ENCODE measurements at places on chromosomes 7 and 10.
A peak's percentile ranks its signal among the peaks of the same experiment; 100 is the strongest.

DNA sequence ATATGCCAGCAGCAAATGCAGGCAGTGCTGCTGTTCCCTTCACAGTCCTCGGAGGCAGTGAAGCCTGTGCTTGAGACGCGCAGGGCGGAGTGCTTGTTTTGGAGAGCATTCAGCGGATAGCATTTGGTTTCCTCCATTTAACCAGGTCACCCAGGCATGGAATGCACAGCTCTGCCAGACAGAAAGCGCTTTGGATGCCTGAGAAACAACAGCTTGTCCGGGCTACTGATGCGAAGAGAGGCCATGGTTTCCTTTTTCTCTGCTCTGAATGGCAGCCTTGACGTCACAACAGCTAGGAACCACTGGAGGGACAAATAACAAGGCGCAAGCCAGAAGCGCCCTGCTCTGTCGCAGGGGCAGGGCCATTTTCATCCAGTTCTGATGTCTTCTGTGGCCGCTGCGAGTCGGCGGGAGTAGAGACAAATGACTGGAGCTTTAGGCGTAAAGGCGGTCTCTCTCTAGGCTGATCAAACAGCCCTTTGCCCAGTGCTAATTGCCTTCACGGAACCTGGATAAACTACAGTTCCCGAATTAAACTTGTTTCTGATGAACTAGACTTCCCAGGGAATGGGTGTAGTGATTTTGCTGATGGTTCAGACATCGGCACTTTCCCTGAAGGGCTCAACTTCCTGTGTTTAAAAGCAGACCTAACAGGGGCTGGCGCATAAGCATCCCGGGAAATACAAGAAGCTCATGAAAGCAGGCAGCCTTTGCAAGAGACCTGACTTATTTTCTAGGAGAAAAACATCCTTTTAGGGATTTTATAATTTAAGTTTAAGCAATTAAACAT is 187.6 kb upstream of the KLF14 start:
- no peak for DNase-seq

- DNase-seq, result no peak
Observed at GRCh38 chr10:31557854-31558253, 238.8 kb downstream of the ZEB1 start.

- peak; percentile 5 for DNase-seq
Observed at GRCh38 chr10:72081772-72082590, 6.4 kb downstream of the SPOCK2 start.

GRCh38 chr10:129796710-129797420 is 167.2 kb downstream of the EBF3 start:
- DNase-seq, result no peak

DNA sequence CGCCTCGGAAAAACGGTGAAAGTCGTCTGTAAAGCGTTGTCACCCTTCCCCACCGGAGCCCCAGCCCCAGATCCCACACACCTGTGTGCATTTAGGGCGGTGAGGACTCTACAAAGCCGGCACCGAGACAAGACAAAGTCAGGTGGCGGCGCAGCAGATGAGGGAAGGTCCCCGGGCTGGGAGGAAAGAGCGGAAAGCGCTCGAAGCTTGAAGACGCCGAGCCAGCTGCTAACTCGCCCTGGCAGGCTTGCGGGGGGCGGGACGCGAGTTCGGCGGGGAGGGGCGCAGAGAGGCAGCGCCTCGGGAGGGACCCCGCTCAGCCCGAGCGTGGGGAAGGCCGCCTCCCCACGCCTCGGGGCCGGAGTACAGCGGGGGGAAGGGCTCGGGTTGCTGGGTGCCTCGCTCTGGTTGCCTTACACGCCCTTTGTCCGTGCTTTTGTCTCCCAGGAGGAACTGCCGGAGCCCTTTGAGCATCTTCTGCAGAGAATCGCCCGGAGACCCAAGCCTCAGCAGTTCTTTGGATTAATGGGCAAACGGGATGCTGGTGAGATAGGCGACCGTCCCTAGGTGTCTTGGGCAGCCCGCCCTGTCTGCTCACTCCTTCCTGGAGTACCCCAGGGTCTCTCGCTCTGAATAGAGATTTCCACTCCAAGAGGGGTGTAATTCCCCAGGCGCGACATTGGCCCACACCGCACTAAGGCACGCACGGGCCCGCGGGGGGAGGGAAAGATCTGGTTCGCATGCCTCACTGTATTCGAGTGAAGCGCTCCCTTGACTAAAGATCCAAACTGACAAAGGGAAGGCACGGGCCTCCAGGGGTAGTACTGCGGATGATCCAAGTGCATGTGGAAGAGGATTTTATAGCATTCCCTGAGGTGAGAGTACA is 1.6 kb downstream of the TAC1 start:
- no peak for DNase-seq

DNA sequence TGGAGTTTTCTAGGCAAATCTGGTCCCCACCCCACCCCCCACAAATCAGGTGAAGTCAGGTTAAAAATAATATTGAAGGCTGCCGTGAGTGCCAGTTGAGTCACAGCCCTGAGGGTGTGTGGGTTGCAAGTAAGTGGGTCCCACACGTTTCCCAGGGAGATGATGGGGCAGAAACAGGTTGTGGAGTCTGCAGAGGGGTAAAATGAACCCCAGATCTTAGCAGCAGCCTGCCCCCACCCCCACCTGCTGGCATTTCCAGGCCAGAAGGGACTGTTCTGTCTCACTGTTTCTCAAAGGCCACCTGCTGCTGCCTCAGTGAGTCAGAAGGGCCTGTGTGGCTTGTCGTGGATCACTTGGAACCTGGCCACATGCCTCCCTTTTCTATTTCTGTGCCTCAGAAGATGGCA is 59.8 kb upstream of the SMNDC1 start:
- no peak for DNase-seq

- DNase-seq, result no peak
Observed at GRCh38 chr7:197413-198335, 5.3 kb downstream of the FAM20C start.

- no peak for DNase-seq
Observed at GRCh38 chr7:37714606-37715005, 31.0 kb downstream of the GPR141 start.

DNA sequence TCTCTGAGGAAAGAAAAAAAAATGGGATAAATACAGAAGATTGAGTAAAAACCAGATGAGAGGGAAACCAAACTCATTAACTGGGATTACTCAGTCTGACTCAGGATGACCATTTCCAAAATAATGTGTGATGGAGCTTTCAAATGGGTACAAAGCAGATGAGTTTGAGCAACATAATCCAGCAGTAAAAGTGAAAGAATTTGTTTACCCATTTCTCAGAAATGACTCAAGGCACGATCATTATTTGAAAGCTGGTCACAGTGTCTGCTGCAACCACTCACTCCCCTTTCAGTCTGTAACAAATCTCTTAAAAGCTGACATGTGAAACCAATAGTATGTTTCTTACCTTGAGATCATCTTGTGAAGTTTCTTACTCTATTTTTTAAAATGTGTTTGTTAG is 104.7 kb upstream of the KLF14 start:
- no peak for DNase-seq

GRCh38 chr7:20238754-20239324 is 21.7 kb upstream of the MACC1 start:
- DNase-seq, result no peak

DNA sequence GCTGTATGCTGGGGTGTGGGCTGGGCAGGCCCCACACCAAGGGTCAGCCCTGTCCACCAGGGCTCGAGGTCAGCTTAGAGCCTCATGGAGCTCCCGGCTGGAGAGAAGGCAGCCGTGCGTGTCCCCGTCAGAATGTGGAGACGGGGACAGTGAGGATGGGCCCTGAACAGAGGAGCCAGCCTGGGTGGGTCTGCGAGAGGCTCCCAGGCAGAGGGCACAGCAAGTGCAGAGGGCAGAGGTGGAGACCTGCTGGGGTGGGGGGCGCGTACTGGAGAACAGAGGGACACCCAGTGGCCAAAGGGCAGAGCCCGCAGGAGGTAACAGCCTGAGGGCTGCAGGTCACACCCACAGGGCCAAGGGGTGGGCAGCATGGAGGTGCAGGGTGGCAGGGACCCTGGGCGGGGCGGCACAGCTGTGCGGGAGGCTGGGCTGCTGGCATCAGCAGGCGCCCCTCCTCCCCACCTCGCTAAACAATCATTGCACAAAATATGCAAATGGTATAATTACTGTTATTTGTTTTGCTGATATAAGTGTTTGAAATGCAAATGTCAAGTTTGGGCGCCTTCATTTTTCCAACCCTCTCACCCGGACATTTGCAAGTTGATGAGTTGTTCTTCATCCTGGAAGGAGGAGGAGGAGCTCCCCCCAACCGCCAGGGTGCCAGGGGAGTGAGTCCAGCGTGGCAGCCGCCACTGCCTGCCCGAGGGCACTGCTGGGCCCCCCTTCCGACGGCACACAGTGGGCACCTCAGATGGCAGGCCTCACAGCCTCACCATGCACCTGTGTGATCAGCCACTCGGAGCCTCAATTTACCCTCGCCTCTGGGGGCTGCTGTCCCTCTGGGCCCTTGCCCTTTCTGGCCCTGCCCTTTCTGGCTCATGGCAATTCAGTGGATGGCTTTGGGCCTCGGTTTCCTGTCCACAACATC is 35.0 kb downstream of the ELFN1 start:
- no peak for DNase-seq

DNA sequence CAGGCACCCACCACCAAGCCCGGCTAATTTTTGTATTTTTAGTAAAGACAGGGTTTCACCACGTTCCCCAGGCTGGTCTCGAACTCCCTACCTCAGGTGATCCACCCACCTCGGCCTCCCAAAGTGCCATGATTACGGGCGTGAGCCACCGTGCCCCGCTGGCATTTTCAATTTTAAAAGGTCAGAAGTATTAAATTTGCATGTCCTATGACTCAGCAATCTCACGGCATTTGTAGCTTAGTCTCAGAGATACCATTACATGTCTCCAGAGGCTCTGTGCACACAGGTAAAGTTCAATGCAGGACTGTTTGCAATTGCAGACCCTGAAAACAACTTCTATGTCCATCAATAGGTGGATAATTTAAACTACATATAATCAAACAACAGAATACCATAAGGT is 99.2 kb downstream of the DLG5 start:
- DNase-seq, result no peak

DNA sequence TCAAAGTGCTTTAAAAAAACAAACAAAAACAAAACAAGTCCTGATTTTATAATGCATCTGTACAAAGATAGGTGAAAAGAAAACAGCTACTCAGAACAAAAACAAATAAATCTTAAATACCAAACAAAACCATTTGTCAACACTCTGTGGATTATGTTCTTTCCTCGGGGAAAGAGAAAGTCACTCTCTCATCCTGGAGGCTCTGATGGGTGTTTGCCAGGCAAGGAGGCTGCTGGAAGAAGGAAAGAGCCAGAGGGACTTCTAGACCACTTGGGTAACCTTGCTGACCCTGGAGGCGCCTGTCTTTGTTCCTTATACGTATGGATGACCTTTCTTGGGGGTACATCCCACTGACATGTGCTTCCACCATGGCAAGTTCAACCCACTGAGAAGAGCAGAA is 92.8 kb downstream of the ZRANB1 start:
- DNase-seq, result no peak

DNA sequence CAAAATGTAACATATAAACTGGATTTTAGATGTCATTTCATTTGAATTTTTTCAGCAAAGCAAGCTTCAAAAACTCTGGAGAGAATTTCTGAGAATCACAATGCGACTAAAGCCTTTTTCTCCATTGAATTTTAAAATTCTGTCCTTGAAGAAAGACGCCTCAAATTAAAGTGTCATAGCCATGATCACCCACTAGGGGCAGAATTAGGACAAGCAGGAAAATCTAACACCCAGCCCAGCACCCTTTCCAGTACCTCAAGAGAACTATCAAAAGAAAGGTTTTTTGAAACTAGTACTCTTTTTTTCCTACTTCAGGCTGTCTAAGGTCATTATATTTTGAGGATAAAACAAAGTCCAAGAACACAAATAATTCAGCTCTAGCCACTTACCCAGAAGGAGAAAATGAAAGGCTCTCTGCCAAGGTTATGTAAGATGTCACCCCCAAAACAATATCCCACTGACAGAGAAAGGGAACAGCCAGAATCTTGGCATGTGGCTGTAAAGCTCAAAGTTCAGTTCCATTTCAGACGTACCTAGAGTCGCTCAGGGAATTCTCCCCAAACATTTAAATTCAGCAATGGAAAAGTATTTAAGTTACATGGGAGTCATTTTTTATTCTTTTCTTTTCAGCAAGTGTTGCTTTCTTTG is 299.4 kb downstream of the SNX13 start:
- peak; percentile 11 for DNase-seq

- DNase-seq, result no peak
Observed at GRCh38 chr10:53476650-53477312, 704.2 kb upstream of the MBL2 start.

GRCh38 chr7:55641273-55641691 is 69.0 kb upstream of the VOPP1 start:
- peak; percentile 28 for DNase-seq

DNA sequence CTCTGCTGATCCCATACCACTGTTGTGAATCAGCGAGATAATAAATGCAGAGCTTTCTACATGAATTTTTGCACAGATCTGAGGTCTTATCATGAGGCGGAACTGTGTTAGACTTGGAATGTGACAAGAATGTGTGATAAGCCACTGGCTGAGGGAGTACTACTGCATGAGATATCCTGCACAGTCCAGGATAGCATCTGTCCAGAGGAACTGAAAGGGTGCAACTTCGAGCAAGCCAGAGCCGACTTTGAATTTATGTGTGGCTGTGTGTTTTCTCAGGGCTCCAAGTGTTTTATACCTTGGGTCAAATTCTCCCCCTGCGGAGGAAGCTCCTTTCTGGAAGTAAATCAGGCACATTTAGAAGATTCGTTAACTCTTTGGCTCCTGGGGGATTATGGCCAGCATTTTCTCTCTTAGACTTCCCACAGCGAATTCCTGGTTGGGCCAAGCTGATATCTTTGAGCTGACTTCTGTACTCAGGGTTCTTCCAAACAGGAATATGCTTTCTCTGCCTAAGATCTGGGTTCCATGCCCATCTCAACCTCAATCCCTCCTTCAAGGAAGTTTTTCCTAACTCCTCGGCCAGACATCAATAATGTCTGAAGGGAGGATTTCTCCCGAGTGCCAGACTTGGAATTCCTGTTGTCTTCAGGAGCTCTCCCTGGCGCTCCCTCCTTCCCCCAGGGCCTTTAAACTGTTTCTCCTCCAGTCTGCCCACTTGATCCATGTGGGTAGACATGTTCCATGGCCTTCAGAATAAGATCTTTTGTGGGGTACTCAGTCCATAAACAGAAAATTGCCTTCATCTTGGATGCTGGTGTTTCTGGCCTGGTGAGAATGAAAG is 2.5 kb upstream of the MEST start:
- DNase-seq, result no peak

DNA sequence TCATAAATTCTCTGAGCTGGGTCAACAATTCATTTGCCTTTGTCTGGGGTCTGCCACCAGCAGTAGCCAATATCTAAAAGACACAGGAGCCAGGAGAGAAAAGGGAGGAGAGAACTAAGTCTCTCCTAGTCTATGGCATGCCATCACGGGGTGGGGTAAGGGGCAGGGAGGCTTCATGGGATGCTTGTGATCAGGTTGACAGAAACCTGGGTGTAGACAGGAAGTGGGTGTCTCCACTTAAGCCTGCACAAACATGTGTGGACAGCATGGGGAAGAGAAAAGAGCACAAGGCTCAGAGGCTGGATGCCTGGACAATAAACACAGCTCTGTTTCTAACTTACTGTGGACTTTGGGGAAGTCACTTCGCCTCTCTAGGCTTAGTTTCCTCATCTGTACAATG is 11.5 kb upstream of the C10orf53 start:
- no peak for DNase-seq

Measured in effector memory CD8-positive, alpha-beta T cell (primary cell).